Right atrium auricular region (tissue), 2 donors: ENCODE measurements at places on chromosomes 6 and 20. TPM values are rescaled to one million over a fixed set of nuclear protein-coding genes. Genes with fewer than 3 reads are reported as not detected.
A peak's percentile ranks its signal among the peaks of the same experiment; 100 is the strongest.

PRPF6 gene
- 32.9 TPM for total RNA-seq

DNA sequence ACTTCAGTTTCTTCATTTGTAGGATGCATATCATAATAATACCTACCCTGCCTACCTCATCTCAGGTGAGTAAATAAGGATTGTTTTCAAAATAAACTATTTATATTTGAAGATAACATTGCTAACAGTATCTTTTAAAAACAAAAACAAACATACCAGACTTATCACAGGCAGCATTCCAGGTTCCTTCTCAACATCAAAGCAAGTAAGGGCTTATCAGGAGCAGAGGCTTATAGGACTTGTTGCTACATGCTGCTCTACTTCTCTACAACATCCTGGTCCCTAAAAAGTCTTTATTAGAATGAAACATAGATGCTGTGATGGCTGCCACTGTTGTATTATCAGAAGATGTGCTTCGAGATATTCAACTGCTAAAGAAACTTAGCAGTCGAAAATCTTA is 149.2 kb upstream of the PRDM1 start:
- no peak for DNase-seq

DNA sequence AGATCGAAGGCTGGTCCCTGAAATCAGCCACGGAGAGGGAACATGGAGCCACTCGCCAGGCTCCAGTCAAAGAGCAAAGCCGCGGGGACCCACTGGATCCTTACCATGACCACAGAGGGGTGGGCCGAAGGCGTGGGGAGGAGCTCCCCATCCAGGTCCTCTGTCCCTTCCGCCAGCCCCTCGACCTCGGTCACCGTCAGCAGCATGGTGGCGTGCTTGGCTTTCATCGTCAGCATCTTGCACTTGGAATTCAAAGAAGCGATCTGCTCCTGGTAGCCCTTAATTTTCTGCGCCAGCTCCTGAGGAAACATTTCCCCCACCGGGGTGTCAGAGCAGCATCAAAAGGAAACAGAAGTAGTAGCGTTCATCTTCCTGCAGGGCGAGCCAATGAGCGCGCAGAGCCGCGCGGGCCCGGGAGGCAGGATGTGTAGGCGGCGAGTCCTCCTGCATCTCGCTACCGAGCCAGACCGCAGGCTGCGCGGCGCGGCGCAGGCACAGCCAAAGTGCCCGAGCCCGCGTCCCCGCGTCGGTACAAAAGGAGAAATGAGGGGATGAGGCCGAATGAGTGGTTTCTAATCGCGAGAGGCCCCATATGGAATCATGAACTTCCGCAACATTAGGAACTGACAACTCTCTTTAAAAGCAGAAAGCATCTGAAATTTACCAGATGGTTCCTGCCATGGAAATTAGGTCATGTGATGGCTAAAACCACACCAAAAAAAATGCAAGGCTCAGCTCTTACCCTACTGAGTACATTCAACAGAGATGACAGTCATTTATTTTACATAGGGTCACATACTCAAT is 335.2 kb downstream of the SYNE1 start:
- DNase-seq, result peak; percentile 90

GRCh38 chr6:231779-232178 is 60.5 kb upstream of the DUSP22 start:
- DNase-seq, result no peak
